ENCODE measurements at places on chromosomes 1 and 21.

DNA sequence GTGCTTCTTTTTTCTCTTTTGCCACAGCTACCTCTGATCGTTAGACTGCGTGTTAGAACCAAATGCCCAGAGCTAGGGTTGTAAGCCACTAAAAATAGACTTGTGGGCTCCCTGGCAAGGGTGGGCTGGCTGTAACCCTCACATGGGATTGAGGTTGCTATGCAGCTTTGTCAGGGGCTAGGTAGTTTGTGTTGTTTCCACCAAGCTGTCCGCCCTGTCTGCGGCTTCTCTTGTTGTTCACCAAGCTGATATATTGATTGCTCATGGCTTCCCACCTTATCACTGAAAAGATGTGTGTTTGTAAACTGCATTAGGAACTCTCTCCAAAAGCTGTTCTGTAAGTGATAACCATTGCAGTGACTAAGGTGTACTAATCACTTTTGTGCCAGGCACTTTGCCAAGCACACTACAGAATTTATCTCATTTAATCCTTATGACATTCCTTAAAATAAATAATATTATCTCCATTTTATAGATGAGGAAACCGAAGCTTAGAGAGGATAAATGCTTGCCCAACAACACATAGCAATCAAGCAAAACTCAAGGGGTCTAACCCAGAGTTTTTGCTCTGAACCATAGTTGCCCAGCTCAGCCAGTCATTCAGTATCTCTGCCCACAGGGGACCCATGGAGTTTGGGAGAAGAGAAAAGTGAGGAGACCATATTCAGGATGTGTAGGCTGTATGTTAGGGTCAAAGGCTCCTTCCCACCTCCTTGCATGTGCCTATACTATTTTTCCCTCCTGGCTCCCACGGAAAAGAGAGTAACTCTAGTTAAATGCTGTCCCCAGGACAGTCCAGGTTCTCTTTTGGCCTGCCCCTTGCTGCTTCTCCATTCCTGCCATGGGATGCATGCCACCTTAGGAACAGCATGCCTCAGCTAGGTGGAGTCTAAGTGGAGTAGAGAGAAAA, 42.2 kb upstream of the TARBP1 start:
- no peak for DNase-seq

DNA sequence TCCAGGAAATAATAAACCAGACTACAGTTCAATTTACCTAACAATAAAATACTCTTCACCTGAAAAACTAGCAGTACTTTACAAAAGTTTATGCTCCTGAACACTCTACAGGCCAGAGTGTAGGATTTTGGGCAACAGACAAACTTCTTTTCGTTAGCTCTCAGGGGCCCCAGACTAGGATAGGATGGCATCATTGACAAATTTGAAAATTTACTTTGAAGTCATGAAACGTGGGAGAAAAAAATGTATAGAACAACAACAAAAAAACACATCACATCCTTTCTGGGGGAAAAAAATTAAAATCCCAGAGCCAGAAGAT, 1.2 kb downstream of the PTP4A2 start:
- DNase-seq: no peak

DNA sequence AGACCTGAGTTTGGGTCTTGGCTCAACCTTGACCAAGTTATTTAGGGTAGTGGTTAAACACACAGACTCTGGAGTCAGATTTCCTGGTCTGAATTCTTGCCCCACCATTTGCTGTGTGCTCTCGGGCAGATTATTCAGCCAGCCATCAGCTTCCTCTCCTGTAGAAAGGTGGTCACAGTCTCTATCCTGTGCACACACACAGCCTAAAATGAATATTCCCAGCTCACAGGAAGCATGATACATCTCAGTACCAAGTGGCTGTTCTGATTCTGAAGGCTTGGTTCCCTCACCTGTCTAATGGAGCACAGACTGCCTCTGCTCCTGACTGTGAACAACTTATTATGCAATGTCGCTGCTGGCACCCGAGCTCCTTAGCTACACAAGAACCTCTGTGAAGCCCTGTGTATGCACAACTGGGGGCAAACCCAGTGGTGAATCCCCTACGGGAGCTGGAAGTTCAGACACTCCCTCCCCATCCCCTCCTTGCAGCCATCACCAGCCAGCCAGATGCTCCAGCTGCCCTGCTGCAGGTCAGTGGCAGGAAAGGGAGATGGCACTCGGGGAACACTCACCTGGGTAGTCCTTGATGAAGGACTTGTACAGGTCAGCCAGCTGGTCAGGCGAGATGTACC, 13.7 kb downstream of the ENO1 start:
- no peak for DNase-seq

GRCh38 chr1:222761083-222761482, 24.1 kb downstream of the FAM177B start:
- no peak for DNase-seq

DNA sequence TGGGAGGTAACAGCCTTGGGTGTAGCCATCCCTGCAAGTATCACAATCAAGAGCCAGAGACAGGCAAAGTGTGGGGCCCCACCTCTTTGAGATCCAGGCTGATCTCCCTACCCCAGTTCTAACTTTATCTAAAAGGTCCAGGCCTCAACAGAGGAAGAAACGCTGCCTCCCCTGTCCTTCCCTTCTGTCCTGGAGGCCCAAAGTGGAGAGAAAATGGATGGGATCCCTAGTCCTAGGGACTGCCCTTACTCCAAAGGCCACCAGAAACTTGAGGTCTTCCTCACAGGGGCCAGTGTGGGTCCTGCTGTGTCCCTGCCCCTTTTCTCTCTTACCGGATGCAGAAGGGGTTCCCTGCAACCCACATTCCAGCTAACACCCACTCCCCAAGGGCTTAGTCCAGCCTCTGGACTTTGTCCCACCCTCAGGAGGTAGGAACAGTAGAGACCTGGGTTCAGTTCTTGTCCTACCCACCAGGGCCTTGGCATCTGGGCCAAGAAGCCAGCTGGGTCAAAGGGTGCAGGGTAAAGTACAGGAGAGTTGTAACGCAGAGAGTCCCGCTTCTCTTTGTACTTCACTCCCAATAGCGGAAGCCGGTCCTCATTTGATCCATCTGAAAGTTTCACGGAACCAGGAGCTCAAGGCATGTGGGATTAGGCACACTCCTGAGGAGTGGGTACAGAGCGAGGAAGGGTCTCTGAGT, 1.9 kb downstream of the HDGF start:
- no peak for DNase-seq

- DNase-seq: no peak
These were observed 46.6 kb downstream of the SLC30A7 start for GRCh38 chr1:100942304-100943046.

DNA sequence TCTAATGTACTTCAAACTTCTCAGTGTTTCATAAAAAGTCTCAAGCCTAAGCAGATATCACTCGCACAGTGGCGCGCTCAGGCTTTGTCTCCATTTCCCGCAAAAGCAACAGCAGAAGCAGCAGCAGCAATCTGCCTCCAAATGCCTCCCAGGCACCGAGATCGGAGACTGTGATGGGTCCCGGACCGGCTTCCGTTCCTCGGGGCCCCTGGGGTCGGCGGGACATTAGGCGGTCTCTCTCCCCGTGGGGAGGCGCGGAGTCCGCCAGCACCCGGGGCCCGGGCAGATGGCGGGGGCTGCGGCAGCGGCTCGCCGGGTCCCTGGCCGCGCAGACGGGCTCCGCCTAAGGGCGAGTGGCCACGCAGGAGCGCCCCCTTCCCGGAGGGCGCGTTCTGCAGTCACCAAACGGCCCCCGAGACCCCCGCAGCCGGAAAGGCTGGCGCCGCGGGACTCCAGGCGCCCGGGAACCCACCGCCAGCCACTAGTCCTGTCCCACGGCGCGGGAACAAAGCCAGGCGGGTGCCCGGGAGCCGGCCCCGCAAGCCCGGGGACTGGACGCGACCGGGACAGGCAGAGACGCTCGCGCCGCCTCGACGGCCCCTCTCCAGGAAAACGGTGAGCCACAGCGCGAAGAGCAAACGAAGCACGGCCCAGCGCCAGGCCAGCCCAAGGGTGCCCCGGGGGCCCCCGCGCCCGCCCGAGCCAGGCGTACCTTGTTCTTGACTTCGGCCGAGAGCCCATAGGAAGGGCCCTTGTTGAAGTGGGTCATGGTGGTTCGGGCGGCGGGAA, 590 bp downstream of the CNN3 start:
- peak; percentile 9 for DNase-seq

GRCh38 chr1:57329937-57330336, 93.9 kb downstream of the DAB1 start:
- no peak for DNase-seq

DNA sequence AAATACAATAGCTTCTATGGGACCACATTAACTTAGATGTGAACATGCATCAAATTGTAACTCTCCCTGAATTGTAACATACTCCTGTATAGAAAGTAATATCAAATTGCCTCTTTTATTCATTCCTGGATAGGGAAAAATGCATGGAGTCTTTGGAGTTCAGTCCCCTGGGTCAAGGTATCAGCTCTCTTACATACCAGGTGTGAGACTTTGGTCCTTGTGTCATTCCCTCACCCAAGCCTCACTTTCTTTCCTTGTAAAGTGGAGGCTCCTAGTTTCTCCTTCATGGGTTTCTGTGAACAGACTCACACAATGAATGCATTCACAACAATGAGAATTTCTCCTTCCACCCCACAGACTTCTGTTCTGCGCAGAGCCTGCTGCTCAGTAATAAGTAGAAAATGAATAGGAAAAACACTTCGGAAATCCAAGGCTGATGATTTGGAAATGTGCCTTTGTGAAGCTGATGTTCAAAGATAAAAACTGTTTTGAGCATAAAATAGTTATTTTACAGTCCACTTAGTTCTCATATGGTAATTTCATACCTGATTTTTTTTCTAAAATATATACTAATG, 185.3 kb downstream of the AK5 start:
- DNase-seq: no peak

DNA sequence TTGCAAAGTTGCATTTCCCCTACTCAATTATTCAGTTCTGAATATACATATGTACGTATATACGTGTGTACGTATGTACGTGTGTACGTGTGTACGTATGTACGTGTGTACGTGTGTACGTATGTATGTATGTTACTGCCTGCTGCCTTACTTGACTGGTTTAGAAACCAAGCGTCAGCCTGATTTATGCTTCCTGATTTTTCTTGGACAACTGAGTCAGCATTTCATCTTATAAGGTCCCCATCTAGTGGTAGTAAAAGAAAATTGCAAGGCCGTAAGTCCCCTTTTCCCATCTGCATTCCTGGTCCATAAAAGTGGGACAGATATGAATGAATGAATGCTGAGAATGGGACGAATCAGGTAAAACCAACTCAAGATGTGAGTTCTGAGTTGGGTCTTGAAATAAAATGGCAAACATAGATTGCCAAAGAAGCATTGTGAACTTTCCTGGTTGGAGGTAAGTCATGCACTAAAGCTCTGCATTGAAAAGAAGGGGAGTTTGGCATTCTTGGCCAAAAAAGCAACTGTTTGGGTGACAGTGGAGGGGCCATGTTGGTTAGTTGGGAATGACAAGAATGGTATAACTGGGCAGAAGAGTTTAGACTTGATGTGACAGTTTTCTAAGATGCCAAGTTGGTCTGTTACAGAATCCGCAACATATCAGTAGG, 76.4 kb upstream of the DNAH14 start:
- DNase-seq: no peak

DNA sequence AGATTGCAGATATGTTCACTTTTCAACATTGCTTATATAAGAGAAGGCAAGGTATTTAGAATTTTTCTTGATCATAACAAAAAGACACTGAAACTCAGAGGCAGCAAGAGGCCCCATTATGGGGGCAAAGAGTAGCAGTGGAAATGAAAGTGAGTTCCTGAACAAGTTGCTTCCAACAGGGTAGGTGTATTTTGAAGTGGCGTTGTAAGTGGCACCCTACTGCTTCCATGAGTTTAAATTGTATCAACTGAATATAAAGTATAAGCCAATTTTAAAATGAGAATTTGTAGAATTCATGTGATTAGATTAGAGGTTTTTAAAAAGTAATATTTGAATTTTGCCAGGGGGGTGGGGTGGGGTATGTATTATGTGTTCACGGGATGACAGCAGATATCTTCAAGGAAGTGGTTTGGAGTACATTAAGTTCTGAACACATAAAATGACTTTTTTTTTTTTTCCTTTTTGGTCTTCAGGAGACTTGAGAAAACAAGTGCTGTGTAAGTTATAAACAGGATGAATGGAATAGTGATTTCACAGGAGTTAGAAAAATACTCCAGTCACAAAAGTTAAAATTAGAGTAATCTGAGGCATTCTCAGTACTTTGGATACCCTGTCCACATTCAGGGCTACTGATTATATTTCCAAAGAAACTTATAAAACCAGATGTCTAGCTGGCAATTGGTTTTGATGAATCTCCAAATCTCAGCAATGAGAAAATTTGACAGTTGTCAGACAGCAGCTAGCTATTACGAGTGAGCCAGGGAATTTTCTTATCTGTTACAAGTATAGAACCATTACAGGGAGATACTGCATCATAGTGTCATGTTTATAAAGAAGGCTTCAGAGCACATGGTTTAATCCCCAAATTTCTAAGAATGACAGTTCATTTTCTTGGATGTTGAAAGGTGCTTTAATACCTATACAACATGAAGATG, 182.0 kb downstream of the ST6GALNAC3 start:
- no peak for DNase-seq

- no peak for DNase-seq
These were observed 9.9 kb downstream of the PTPN22 start for GRCh38 chr1:113861641-113862040.

GRCh38 chr1:59776960-59777852, 37.5 kb upstream of the HOOK1 start:
- no peak for DNase-seq

GRCh38 chr1:12407050-12407961, 177.5 kb downstream of the VPS13D start:
- no peak for DNase-seq

GRCh38 chr1:86052948-86053698, 103.4 kb downstream of the COL24A1 start:
- DNase-seq: no peak

DNA sequence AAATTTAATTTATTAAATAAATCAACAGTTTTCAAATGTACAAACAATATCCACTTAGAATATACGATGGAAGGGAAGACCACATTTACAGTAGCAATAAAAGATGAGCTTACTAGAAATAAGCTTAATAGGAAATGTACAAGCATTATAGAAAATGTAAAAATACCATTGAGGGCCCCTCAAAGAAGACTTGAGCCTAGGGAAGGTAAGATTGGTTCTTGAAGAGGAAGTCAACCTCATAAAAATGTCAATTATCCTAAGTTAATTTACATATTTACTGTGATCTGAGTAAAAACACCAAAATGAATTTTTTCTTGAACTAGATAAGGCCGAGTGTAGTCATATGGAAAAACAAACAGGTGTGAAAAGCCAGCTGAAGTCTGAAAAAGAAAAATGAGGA, 39.7 kb upstream of the TRIM67 start:
- no peak for DNase-seq

DNA sequence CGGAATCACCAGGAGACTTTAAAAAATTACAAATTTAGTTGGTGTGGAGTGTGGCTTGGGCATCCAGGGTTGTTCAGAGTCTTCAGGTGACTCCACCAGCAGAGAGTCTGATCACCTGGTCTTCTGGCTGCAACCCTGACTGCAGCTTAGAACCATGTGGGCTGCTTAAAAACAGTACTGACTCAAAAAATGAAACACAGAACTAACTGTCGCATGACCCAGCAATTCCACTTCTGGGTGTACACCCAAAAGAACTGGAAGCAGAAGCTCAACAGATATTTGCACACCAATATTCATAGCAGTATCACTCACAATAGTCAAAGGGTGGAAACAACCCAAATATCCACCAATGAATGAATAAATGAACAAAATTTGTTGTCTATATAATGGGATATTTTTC, 17.3 kb downstream of the TLR5 start:
- DNase-seq: no peak
